Mesothelial cell of epicardium (in vitro differentiated cells): ENCODE measurements at places on chromosomes 4 and X. TPM values are rescaled to one million over a fixed set of nuclear protein-coding genes. Genes with fewer than 3 reads are reported as not detected.
A peak's percentile ranks its signal among the peaks of the same experiment; 100 is the strongest.

GRCh38 chr4:158209825-158210807 lies at the start of gene TMEM144:
TMEM144 (plus strand) TSS chr4:158210486; CDS start chr4:158212668, 2,182 bp downstream.
- H3K27ac ChIP-seq = peak within 1 kb of the TSS; percentile 97
- H3K4me1 ChIP-seq = peaks cover 13% of the 10 kb centered on the region
- no peaks in the 10 kb centered on the region for H3K36me3 ChIP-seq
- DNase-seq = peak; percentile 80
- peak within 1 kb of the TSS; percentile 83 for H3K4me3 ChIP-seq
- H3K27me3 ChIP-seq = no peaks in the 10 kb centered on the region

GRCh38 chrX:153776120-153776599 lies 4.7 kb upstream of the SRPK3 start:
- H3K27ac ChIP-seq = no peak overlapping the region
- DNase-seq = no peak
- H3K36me3 ChIP-seq = no peaks in the 10 kb centered on the region
- no peak overlapping the region for H3K4me3 ChIP-seq

DNA sequence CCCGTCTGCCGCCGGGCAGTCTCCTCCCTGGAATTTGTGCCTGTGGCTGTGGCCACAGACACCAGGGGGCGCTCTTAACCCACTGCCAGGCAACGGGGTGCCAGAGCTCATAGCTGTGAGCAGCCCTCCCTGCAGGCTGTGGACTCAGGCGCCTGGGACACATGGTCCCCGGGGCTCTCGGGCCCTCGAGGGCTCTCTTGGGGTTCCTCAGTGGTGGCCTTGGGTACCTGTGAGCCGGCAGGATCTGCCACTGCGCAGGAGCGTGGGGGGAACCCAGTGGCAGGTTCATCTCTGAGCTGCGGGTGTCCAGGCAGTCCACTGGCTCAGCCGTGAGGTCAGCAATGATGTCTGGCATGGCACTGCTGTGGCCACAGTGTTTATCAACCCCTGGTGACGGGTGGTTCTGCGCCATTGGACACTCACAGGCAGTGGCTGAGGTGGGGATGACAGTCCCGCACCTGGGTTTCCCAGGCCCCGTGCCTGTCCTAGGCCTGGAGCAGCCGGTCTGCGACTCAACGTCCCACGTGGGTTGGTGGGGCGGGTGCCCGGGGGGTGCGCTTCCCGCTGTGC lies 37.2 kb downstream of the PCGF3 start:
- H3K27me3 ChIP-seq = no peaks in the 10 kb centered on the region
- H3K4me1 ChIP-seq = no peaks in the 10 kb centered on the region
- peak; percentile 72 for DNase-seq
- H3K4me3 ChIP-seq = no peak overlapping the region
- no peak overlapping the region for H3K27ac ChIP-seq
- peaks cover 31% of the 10 kb centered on the region for H3K36me3 ChIP-seq

GRCh38 chr4:83558059-83558653 lies 22.2 kb downstream of the GPAT3 start:
- no peak for DNase-seq
- H3K27me3 ChIP-seq = no peaks in the 10 kb centered on the region
- no peaks in the 10 kb centered on the region for H3K4me1 ChIP-seq
- no peaks in the 10 kb centered on the region for H3K36me3 ChIP-seq
- H3K4me3 ChIP-seq = no peak overlapping the region
- no peak overlapping the region for H3K27ac ChIP-seq

- no peak overlapping the region for H3K4me3 ChIP-seq
- no peak overlapping the region for H3K27ac ChIP-seq
- H3K36me3 ChIP-seq = peaks cover 2% of the 10 kb centered on the region
- H3K27me3 ChIP-seq = no peaks in the 10 kb centered on the region
- no peak for DNase-seq
- H3K4me1 ChIP-seq = peaks cover 6% of the 10 kb centered on the region
Observed at GRCh38 chrX:19791562-19791961, 95.8 kb downstream of the SH3KBP1 start.

DNA sequence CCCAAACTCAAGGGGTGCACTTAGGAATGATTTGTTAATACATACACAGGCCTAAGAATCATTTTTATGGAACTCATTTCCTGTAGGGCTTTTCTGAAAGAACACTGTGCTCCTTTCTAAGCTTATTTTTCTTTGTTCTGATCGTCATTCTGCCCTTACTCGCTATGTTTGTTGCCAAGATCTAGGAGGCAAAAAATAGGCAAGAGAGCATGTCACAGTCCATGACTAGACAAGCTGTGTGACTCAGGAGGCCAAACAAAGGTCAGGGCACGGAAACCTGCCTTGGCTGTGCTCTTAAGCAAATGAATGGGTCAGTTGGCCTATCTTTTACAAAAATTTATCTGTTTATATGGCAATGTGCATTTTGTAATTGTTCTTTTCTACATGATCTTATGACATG lies 42.5 kb upstream of the C1GALT1C1 start:
- H3K27ac ChIP-seq = no peak overlapping the region
- peaks cover 3% of the 10 kb centered on the region for H3K4me1 ChIP-seq
- H3K4me3 ChIP-seq = no peak overlapping the region
- no peak for DNase-seq

GRCh38 chrX:106331606-106332005 lies 163.5 kb downstream of the PWWP3B start:
- H3K27me3 ChIP-seq = no peaks in the 10 kb centered on the region
- no peaks in the 10 kb centered on the region for H3K36me3 ChIP-seq
- no peak overlapping the region for H3K27ac ChIP-seq
- no peak overlapping the region for H3K4me3 ChIP-seq
- DNase-seq = no peak

DNA sequence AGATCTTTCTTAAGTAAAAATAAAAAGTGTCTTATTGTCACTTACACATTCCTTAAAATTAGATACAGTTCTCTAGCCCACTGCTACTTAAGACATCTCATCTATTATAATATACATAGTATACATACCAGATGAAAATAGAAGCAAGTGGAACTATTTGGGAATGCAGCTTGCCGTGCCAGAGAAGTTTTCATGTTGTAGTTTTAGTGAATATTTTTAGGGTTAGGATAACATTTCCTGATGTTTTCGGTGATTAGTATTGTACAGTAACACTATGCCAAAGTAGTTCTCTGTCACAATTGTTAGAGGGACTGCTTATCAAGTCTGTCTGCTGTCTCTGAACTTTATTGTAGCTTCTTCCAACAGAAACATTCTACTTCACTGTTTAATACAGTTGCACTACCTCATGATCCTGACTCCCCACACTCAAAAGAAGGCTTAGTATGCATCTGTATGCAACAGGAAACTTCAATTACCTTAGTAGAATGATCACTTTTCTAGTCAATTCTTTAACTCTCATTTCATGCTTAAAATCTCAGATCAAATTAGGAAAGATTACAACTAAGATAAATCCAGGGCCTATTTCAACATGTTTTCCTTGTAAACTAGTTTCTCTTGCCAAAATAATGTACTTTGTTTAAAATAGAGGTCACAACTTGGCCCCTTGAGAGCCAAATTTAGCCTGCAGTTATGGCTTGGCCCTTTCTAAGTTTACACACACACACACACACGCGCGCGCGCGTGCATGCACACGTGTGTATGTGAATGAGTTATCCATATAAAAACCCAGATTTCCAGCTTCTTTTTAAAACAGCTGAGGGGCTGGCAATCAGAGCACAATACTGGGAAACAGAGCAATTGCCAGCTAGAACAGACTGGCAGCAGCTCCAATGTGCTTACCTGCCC lies 42.3 kb upstream of the SRPX start:
- peak overlapping the region; percentile 80 for H3K27ac ChIP-seq
- H3K27me3 ChIP-seq = no peaks in the 10 kb centered on the region
- H3K4me1 ChIP-seq = peaks cover 3% of the 10 kb centered on the region

DNA sequence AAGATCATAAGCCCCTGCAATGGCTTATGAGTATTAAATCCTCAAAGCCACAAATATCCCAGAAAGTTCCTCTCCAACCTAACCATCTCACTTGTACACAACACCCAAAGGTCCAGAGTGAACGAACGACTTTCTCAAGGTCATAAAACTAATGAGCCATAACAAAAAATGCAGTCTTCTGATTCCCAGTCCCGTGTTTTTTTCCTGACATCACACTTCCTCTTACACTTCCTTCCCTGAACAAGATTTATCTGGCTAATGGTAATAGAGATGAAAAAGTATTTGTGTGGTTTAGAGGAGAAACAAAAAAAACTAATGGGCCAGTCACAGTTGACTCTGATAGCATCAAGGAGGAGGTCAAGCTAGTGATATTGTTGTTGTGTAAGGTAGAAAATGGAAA lies 99.5 kb upstream of the KLHL13 start:
- no peaks in the 10 kb centered on the region for H3K27me3 ChIP-seq
- H3K4me3 ChIP-seq = no peak overlapping the region
- H3K36me3 ChIP-seq = no peaks in the 10 kb centered on the region
- no peak for DNase-seq
- H3K27ac ChIP-seq = no peak overlapping the region

- H3K27me3 ChIP-seq = peaks cover 3% of the 10 kb centered on the region
- H3K4me3 ChIP-seq = peak overlapping the region; percentile 98
- H3K36me3 ChIP-seq = no peaks in the 10 kb centered on the region
Observed at GRCh38 chrX:75155447-75155826, 646 bp downstream of the ABCB7 start.

DNA sequence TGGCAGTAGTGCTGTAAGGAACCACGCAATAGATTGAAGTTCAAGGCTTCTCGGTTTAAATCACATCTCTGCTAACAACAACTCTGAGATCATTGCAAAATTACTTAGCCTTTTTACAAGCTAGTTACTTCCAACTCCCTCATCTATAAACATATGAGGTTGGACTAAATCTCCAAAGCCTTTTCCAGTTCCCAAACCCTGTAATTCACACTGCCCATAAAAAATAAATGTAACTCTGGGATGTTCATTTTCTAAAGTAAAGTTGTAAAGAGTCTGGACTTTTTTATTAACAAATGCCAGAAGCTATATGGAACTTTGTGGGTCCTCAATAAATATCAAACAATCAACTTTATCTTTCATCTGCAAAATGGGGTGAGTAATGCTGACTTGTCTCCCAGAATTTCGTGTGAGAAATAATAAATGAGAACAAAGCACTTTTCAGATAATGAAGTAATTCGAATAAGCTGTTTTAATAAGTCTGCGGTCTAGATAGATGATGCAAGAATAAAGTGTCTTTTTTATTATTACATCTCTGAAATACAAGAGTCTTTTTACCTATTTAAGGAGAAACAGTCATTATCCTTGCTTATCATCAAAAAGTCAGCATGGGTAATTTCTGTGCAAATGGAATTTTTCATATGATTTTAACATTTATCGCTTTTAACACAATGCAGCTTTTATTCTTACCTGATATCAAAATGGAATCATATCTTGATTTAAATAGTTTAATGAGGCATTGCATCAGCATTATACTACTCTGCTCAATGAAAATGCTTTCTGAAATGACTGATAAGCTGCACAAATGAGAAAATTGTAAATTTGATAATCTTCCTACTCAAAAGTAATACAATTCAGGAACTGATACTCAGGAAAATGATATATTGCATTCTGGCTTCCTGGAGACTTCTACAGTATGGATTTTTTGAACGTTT lies 252.6 kb downstream of the BANK1 start:
- no peak overlapping the region for H3K4me3 ChIP-seq
- no peak for DNase-seq
- no peak overlapping the region for H3K27ac ChIP-seq
- no peaks in the 10 kb centered on the region for H3K36me3 ChIP-seq

GRCh38 chr4:43457866-43458265 lies 565.4 kb downstream of the GRXCR1 start:
- H3K27me3 ChIP-seq = no peaks in the 10 kb centered on the region
- no peak overlapping the region for H3K4me3 ChIP-seq
- H3K36me3 ChIP-seq = no peaks in the 10 kb centered on the region
- H3K27ac ChIP-seq = no peak overlapping the region
- H3K4me1 ChIP-seq = no peaks in the 10 kb centered on the region
- DNase-seq = no peak

GRCh38 chrX:109601486-109601885 lies 23.5 kb downstream of the KCNE5 start:
- no peak overlapping the region for H3K4me3 ChIP-seq
- peaks cover 6% of the 10 kb centered on the region for H3K4me1 ChIP-seq
- H3K27me3 ChIP-seq = peaks cover 19% of the 10 kb centered on the region
- no peak for DNase-seq
- no peak overlapping the region for H3K27ac ChIP-seq

DNA sequence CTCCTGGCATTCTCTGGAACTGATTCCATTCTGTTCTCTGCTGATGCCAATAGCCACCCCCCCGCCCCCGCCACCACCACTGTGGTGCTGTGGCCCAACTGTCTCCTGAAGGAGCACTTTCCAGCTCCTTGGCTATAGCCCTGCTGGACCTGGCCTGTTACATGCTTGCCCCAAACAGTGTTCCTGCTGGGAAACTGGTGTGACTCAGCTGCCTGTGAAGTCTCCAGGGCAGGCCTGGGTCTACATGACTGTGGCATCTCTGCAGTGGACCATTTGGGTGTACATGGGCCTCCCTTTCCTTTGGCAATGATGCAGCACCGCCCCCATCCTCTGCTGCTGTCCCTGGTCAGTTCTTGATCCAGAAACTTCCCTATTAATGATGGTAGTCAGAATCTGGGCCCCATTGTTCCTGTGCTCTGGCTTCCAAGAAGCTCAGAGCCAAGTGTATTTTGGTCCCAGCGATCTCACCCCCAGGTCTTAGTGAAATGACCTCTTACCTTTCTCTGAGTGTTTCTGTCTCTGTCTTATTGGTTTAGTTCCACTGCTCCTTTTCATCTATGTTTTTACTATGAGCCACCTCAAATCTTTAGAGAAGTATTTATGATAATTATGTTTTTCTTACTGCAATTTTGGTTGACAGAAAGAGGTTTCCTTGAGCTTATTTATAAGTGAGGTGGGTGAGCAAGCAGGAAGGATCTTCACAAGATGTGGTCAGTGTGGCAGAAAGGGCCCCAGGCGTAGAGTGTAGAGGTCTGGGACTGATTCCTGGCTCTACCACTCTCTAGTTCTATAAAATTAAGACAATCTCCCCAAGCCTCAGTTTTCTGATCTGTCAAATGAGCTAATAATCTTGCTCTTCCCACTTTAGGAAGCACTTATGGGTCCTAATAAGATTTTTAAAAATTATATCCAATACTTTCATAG lies 210.7 kb upstream of the EOLA2 start:
- H3K27me3 ChIP-seq = peaks cover 7% of the 10 kb centered on the region
- no peak for DNase-seq
- H3K27ac ChIP-seq = no peak overlapping the region
- no peaks in the 10 kb centered on the region for H3K4me1 ChIP-seq

GRCh38 chr4:65791812-65792308 lies 121.6 kb upstream of the EPHA5 start:
- H3K27ac ChIP-seq = no peak overlapping the region
- no peaks in the 10 kb centered on the region for H3K36me3 ChIP-seq
- DNase-seq = no peak
- H3K4me1 ChIP-seq = peaks cover 20% of the 10 kb centered on the region
- no peak overlapping the region for H3K4me3 ChIP-seq

The CFAP99 gene
- total RNA-seq = 0.11 TPM in 1 of 3 replicates, not detected in the others

The ENAM gene
- total RNA-seq = not detected in 3 replicates

The NEIL3 gene
- total RNA-seq = 5.6 to 6.2 TPM (median 5.9 TPM) in 3 replicates

The DOK7 gene
- 4.0 to 4.8 TPM (median 4.5 TPM) in 3 replicates for total RNA-seq

The ADGRL3 gene
- 64.7 to 70.1 TPM (median 68.3 TPM) in 3 replicates for total RNA-seq

The TIMM8A gene
- 12.2 to 16.7 TPM (median 14.3 TPM) in 3 replicates for total RNA-seq

The NSUN7 gene
- total RNA-seq = 21.8 to 24.4 TPM (median 22.4 TPM) in 3 replicates

The FAM236C gene
- total RNA-seq = not detected in 3 replicates

The CHST7 gene
- total RNA-seq = 0.40 to 0.54 TPM (median 0.53 TPM) in 3 replicates

The IGFBP7 gene
- total RNA-seq = 98.5 to 114 TPM (median 107 TPM) in 3 replicates

The AR gene
- 7.1 to 7.7 TPM (median 7.2 TPM) in 3 replicates for total RNA-seq
